ENCODE measurements at places on chromosomes 7 and 10.
A peak's percentile ranks its signal among the peaks of the same experiment; 100 is the strongest.

DNA sequence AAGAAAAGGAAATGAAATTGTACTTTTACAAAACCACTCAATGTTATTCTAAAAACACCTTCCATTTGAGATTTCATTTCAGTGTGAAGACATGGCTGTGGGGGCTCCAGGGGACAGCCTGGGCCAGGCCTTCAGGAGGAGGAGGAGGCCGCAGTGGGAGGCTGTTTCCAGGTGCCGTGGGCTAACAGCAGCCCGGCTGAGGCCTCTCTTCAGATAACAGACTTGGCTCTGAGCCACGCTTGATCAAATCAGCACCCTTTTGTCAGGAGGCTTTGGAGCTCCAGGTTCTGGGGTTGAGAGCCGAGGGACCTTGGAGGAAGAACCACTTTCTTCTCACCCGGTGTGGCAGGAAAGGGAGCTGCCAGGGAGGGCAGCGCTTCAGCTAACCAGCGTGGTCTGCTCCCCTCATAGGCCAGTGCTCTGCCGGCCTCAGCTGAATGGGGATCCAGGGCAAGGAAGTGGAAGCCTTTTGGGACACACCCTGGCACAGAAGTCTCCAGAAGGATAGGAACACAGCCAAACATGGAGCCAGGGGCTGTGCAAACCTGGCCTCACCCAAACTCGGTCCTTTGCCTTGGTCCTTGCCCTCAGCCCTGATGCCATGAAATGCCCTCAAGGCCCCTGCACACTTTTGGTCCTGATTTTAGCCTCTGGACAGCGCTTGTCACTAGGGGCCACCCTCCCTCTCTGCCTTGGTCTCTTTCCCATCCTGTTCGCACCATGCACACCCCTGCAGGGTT, 23.5 kb upstream of the CHST15 start:
- DNase-seq: no peak

GRCh38 chr7:2126621-2127020, 106.1 kb downstream of the MAD1L1 start:
- no peak for DNase-seq

DNA sequence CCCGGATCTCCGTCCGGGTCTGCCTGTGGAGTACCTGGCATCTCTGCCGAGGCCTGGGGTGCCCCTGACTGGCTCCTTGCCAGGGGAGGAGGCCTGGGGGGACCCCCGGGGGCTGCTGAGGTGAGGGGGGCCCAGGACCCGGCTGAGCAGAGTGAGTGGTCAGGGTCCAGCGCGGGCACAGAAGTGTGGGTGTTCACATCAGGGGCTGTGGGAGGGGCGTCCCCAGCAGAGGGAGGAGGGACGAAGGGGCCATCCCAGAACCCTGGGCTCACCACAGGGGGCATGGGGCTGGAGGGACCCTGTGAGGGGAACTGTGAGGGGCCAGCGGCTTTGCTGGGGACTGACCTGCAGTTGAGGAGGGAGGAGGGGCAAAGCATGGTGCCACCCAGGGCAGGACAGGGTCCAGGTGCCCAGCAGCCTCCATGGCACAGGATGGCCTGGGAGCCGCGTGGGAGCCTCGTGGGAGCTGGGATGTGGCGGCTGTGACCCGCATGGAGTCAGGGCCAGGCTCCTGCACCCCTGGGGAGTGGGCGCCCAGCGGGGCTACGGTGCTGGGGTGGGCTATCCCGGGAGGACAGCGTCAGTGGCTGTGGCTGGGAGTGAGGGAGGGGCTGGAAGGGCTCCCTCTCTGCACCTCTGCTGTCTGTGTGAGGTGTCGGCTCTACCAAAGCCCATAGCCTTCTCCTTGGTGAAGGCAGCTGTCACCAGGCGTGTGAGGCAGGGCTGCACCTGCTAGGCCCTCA, 91.2 kb downstream of the DNAJB6 start:
- DNase-seq: no peak

GRCh38 chr7:102431617-102432298, 1.6 kb upstream of the ORAI2 start:
- DNase-seq: no peak

- no peak for DNase-seq
These were observed 3.6 kb upstream of the ITGB8 start for GRCh38 chr7:20327055-20327454.

DNA sequence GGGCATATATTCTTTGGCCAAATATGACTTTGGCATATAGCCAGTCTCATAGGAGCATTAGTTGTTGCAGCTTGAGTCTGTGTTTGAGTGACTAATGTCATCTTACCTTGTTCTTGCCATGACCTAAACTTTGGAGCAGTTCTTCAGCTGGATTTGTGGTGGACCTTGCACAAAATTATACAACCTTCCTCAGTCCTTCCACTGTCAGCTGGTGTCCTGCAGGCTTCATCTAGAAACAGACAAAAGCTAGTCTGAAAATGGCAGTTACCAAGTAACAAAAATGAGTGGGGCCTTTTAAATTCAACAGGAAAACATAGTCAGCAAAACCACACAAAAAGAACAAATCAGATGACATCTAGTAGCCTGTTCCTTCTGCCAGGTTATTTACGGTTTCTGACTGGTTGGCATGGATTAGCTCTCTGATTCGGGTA, 59.5 kb upstream of the HECTD2 start:
- DNase-seq: no peak

- no peak for DNase-seq
These were observed 28.7 kb downstream of the GBF1 start for GRCh38 chr10:102274062-102274461.

- DNase-seq: no peak
These were observed 31.7 kb downstream of the POLR1F start for GRCh38 chr7:19677180-19677579.

GRCh38 chr7:149624006-149624405, 126.4 kb upstream of the ZNF746 start:
- DNase-seq: peak; percentile 17

DNA sequence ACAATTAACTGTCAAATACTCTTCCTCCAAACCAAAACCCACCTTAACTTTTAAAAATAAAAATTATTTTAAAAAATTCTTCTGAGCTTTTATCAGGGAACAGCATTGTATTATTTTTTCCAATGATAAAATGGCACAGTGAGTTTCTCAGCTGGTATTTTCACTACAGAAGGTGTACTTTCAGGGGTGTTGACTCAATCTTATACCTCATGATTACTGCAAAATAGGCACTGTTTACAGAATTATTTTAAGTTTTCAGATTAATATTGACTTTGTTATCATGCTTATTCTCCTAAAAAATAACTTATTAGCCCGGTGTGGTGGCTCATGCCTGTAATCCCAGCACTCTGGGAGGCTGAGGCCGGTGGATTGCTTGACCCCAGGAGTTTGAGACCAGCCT, 24.3 kb downstream of the RHEB start:
- no peak for DNase-seq

- DNase-seq: no peak
These were observed 68.9 kb upstream of the CCDC71L start for GRCh38 chr7:106729720-106730385.

DNA sequence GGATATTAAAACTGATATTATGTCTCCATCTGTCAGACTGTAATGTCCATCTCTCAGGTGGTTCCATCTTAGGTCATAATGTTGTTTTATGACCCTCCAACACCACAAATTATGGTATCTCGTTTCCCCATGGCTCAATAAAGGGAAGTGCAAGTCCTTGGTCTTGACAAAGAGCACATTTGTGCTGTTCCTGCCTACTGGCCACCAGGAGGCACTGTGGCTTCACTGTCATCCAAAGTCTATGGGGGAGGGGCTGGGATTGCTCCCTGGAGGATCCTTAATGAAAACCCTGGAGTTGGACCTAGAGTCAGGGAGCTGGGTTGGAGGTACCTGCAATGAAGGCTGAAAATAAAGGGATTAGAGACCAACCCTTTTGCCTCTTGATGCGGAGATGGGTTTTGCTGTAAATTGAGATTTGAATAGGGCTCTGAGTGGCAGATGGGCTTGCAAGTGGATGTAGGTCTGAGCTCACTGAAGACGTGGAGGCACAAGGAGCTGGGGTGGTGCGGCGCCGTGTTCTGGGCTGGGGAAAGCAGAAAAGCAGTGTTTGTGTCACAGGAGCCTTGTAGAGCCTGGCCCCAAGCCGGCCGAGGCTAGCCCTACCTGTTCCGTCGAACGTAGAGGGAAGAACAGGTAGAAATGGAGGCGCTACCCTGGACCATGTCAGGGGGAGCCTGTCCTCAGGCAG, 180.5 kb upstream of the PRSS58 start:
- DNase-seq: no peak

DNA sequence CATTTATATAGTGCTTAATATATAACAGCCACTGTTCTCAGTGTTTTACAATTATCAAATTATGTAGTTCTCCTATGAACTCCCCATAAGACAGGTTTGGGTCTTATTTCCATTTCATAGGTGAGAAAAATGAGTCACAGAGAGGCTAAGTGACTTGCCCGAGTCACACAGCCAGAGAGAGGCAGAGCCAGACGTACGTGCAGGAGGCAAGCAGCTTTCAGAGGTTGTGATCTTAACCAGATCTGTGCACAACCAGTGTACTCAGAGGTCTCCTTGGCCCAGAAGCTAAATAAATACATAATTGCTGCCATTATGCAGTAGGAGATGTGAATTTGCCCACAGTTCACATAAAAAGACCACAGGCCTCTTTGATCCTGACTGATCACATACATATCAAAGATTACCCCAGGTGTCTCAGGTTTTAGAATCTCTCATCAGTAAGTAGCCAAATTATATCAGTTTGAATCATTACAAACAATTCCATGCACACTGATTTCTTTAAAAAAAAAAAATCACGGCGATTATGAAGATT, 304.7 kb upstream of the AOAH start:
- DNase-seq: no peak

DNA sequence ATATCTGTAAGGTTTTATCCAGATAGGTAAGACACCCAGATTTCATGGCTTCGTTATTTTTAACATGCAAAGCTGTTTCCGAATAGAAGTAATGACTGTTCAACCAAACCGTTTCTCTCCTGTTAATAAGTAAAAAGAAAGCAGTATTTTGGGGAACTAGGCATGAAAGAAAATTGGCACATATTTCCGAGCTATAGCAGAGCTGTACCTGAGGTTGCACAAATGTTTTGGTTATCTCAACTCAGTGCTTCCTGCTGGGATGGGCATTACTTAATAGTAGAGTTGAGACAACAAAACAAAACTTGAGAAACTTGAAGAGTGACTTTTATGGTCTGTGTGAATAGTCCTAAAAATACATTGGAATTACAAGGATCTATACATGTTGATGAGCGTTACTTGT, 564.3 kb upstream of the SORCS1 start:
- DNase-seq: no peak

DNA sequence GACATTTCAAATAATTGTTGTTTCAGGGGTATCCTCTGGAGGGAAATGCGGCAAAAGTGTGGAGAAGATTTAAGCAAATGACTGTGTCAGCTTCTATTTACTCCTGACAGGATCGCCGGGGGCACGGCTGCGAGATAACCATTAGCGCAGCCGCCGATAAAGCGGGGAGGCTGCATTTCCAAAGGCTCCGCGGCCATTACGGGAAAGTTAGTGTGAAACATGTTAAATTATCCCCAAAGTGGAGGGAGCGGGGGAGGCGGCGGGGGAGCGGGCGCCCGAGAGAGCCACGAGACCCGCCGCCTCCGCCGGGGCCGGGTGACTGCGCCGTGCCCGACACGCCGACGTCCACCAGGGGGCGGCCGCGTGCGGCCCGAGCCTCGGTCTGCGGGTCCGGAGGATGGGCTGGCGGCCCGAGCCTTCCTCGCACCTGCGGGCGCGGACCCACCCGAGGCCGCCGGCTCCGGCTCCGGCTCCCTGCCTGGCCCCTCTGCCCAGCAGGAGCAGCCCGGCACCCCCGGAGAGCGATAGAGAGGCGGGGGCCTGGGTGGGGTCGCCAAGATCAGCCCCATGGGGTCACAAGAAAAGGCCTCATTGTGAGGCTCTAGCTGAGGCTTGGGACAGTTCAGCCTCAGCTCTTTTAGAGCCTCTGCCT, 74.4 kb upstream of the PAX2 start:
- DNase-seq: peak; percentile 41

GRCh38 chr10:3116508-3117100, 49.3 kb downstream of the PFKP start:
- no peak for DNase-seq

DNA sequence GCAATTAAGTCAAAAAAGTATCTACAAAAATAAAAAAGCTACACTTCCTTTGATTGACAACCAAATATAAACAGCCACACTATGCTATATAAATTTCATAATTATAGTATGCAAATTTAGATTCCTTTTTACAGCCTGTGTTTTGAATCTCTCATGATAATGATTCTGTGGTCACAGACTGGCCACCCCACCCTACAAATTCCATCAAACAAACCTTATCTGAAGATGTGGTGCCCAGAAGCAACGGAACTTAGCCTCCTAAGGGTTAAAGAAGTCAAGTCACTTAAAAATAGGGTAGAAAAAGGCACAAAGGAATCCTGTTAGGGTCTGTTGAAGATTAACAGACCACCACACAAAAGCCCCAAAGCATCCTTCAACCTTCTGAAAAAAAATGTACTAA, 351.8 kb downstream of the INHBA start:
- no peak for DNase-seq

DNA sequence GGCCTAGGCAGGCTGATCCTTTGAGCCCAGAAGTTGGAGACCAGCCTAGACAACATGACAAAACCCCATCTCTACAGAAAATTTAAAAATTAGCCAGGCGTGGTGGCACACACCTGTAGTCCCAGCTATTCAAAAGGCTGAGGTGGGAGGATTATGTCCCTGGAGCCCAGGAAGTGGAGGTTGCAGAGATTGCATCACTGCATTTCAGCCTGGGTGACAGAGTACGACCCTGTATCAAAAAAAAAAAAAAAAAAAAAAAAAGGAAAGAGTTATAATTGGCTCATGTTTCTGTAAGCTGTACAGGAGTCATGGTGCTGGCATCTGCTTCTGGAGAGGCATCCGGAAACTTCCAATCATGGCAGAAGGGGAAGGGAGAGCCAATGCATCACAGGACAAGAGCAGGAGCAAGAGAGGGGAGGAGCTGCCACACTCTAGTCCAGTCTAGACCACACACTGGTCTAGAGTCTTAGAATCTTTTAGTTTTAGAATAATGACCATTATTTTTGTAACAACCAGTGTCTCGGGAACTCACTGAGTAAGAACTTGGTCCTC, 16.8 kb downstream of the DOCK1 start:
- DNase-seq: no peak

DNA sequence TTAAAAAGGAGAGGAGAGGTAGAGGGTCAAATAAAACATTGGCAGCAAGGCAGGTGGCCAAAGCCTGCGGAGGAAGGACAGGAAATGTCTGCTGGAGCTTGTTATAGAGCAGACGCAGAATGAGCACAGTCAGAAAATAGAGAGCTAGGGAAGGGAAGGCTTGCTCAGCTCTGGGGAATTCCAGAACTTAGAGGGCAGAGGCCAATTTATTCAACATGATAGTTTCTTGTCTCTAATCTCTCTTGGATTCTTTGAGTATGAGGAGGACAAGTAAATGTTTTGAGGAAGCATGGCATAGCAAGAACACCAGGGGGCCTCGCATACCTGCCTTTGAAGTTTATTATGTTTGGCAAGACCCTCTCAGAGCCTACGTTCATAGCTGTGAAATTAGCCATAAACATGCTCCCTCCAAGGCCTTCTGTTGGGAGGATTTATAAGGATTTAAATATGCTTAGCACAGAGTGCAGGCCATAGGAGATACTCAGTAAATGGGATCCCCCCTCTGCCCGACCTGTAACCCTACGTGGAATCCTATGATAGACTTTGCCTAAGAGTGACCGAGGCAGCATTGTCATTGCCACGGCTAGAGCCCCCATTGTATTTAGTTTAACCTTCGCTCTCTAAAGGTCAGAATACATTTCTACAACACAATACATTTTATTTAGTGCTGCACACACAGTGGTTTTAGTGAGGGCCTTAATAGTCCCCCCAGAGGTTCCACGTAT, 293.9 kb downstream of the CCDC3 start:
- no peak for DNase-seq
